ENCODE measurements at places on chromosomes 4 and X.
A peak's percentile ranks its signal among the peaks of the same experiment; 100 is the strongest.

DNA sequence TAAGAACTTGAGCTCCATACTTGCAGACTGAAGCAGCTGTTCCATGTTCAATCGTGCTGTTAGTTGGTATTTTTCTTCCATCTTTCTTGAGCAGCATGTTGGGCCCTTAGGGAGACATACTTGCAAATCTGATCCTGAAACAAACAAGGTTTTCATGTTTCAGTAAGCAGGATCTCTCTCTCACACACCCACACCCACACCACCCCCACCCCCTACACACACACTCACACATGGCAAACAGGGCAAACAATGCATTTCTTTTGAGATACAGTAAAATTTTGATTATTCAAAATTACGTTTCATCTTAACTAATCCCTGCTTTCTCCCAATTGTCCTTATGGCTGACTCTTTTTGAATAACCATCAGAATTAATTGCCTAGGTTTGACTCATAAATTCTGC lies 32.3 kb downstream of the GPC3 start:
- DNase-seq, result no peak

DNA sequence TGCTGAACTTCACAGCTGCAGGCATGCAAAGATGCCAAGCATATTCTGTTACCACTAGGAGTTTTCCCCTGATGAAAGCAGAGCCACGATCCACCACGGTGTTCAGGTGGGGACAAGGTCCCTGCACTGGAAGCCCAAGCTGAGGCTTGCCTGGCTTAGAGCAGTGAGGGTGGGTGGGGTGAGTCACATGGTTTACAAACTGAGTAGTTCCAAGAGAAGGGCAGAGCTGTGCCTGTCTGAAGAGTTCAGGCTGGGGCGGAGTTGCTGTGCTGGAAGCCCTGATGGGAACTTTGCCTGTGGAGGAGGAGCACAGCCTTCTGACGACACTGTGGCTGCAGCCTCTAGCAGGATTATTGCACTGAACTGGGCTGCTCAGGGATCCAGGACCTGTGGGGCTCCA lies 45.5 kb downstream of the FAM9B start:
- peak; percentile 54 for DNase-seq

DNA sequence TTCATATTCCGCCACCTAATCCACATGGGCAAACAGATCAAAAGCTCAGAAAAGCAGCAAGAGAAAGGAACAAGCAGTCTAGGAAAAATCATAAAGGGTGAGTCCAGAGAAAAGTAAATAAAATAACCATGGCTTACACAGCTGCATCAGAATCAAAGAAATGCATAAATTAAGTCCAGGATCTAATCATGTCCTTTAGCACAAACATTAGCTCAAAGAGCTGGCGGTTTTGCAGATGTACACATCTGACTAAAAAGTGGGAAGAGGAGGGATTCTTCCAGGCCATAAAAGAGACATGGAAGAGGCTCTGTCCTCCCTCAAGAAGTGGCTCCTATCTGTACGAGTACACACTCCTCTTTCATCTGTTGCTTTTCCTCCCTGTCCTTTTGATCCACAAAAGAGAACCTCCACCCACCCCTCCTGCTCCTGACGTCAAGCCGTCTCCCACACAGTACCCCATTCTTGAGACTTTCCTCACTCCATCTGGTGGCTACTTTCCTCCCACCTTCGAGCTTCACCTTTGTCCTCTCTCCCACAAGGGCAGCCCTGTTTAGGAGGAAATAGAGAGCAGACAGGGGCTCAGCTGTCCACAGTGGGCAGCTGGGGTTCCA lies 92.5 kb downstream of the RASL11B start:
- DNase-seq, result no peak

- no peak for DNase-seq
Observed at GRCh38 chr4:110310795-110311194, 112.4 kb upstream of the ELOVL6 start.

DNA sequence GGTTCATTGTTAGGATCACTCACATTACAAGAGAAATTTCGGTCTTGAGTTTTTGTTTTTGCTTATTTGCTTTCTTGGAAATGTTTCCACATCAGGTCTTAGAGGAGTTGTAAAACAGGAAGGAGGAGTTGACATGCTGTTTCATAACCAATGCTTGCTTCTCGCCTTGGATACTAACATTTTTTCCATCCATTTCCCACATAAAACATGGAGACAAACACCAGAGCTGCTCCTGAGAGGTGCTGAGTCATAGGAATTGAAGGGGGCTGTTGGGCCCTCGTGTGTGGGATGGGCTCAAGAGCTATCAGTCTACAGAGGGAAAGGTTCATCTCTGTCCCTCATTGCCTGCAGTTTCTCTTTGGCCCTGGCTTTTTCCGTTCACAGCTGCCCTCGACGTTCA lies 29.9 kb downstream of the TBL1X start:
- peak; percentile 24 for DNase-seq

DNA sequence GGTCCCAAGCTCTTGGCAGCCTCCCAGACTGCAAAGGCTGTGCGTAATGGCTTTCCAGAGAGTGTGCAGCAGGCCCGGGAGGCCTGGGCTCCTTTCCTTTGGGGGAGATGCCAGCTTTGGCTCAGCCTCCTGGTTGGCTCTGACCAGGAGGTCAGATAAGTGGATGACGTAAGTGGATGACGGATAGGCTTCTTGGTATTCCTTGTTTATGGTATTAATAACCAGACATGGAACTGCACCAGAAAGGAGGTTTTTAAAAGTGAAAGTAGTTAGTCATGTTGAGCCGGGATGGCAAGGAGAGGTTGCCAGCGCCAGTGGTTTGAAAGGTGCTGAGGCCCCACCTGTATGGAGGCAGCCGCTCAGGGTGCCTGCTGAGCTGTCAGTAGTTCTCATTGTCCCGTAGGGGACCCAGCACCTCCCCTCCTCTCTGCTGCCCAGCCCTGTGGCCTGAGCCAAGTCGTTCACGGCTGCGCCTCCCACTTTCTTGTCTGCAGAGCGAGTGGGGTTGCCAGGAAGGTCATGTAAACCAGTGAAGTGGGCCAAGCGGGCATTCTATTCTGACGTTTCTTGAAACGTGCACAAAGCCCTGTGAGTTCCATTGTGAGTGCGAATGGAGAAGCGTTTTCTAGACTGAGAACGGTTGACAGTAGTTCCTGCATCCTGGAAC lies 28.7 kb upstream of the STOX2 start:
- peak; percentile 78 for DNase-seq

DNA sequence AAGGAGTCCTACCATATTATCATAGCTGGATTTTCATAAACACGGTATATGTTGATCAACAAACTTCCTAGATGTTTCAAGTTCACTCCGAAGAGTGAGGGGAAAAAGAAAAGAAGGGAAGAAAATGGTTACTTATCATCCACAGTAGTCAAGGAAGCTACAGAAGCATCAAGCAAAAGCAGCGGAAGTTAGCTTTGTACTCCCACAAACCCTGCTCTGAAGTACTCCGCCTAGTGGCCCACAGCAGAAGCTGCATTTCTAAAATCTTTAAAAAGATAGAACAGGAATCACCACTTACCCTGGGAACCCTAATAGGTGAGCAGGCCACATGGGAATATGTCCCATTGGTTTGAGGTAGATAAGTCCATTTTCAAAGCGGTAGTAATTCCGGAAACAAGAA lies 28.5 kb upstream of the FRG1 start:
- no peak for DNase-seq

DNA sequence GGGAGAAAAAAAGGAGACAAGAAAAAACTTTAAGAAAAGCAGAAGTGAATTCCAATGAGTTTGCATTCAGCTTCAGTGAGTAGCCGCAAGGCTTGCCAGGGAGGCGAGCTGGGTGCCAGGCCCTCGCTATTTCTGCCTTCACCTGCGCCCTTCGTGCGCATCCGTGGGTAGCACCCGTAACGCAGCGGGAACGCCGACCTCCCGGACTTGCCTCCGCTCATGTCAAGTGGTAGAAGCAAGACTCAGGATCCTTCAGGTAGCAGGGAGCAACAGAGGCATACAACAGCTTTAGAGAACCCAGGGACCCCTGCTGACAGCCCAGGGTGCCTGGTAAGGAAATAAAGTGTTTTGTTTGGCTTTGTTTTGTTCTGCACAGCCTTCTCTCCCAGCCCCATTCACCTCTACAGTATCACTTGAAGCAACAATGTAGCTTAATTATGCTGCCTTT lies 140.0 kb upstream of the BCOR start:
- DNase-seq, result no peak

GRCh38 chr4:89379511-89380044 lies 72.0 kb upstream of the GPRIN3 start:
- DNase-seq, result no peak

DNA sequence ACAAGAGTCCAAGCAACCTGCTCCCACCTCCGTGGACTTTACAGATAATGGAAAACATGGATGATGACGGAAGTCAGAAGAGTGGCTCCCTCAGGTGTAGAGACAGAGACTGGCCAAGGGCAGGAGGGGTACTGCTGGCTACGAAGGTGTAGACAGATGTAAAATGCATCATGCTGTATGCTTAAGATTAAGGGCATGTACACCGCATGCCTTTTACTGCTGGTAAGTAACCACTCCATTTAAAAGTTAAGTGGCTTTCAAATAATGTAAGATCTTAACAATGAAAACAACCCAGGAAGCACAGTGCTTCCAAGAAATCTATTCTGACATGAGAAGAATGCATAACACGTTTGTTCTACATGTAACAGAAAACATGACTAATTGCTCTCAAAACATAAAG lies 76.9 kb upstream of the FAM9B start:
- DNase-seq, result no peak

DNA sequence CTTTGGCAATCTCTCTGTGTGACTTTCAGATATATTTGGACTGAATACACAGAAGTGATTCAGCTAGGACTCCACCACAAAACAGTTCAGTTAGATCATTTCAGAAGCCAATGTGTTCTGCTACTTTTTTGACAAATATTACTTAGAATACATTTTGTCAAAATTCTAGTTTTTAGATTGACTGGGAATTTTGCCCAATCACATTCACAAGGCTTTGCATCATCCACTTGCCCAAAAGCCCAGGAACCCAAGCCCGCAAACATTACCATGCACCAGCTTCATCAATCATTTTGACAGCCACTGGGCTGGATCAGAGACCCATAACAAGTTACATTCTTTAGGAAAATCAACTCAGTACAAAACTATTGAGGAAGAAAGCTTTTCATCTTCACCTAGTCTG lies 256.6 kb upstream of the NDST3 start:
- DNase-seq, result no peak

GRCh38 chr4:159414305-159414704 lies 311.4 kb downstream of the RAPGEF2 start:
- DNase-seq, result no peak

- DNase-seq, result no peak
Observed at GRCh38 chr4:178823673-178824295, 1381.5 kb upstream of the AGA start.

GRCh38 chr4:10180927-10181744 lies 64.5 kb upstream of the WDR1 start:
- no peak for DNase-seq

DNA sequence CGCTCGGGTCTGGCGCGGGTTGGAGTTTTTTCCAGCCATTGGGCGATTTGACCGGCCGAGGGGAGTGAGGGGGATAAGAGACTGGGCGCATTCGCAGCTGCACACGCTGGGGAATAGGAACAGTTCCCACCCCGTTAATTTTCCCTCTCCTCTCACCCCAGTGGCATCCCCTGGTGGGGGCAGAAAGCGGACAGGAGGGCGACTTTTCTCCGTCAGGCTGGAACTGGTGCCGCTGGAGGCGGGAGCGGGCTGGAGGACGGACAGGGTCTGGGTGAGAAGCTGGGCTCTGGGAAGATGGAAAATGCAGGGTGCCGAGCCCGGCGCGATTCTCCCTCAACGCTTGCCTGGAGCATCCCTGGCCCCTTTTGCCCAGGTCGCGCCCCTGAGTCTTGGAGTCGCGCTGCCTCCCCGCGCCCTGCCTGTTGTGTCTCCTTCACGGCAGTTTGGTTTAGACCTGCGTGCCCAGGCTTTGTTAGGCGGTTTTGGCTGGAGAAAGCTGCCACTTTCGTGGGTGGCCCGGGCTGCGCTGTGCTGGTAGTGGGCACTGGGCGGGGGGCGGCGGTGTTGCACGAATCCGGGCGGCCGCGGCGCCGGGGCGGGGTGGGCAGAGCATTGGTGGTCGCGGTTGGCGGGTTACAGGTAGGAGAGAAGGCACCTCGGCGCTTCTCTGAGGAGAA lies 2.0 kb downstream of the ADGRL3 start:
- peak; percentile 58 for DNase-seq

All from right hindlimb (tissue), 1 donor.